Putamen (tissue), 1 donor: ENCODE measurements at places on chromosomes 11 and 22.

GRCh38 chr22:50189849-50190181 lies 4.1 kb downstream of the TRABD start:
- no peak for DNase-seq

- DNase-seq = no peak
Measured at GRCh38 chr11:29260939-29261705, 755.7 kb downstream of the KCNA4 start.

DNA sequence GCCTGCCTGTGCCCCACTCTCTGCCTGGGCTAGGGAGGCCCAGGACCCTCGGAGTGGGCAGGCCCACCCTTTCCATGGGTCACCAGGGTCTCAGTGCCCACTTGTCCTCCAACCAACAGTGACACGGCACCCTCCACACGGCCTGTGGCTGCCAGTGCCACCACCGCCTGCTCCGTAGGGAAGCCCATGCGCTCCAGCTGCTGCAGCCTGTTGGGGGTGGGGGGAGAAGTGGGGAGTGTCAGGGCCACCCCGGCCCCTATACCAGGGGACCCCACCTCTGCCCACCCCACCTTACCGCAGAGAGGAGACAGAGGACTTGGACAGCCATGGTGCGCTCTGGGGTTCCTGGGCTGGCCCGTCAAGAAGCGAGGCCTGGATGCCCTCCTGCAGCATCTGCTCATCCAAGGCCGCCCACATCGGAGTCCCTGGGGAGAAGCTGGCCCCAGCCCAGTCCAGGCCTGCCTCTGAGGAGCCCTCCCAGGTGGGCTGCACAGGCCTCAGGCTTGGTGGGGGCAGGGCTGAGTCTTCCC lies 7.7 kb downstream of the RHBDD3 start:
- DNase-seq = no peak

- DNase-seq = no peak
Measured at GRCh38 chr11:45028911-45029682, 78.4 kb upstream of the TP53I11 start.

- DNase-seq = no peak
Measured at GRCh38 chr11:79963856-79964645, 523.2 kb upstream of the TENM4 start.
